ENCODE measurements at places on chromosomes 13 and 19.

GRCh38 chr19:55443045-55443823 lies at the start of gene SHISA7:
Gene SHISA7 (minus strand): TSS chr19:55443300. CDS start chr19:55442863, 437 bp downstream.
- DNase-seq: no peak

- no peak for DNase-seq
Observed at GRCh38 chr19:21483589-21484170, 21.7 kb upstream of the ZNF429 start.

DNA sequence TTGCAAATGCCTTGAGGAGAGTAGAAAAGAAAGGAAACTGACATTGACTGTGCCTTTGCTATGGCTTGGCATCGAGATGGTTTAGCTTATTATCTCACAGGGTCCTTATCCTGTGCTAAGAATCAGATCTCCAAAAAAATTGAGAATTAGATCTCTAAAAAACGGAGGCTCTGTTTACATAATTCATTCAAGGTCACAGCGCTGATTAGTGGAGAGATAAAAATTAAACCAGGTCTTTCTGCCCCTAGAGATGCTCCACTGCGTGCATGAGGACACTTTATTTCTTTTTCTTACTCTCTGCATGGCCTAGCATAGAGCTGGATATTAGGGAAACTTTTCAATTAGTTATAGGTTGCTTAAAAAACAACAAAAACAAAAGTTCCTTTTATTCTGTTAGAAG lies 17.3 kb downstream of the LRCH1 start:
- DNase-seq: no peak

GRCh38 chr13:94291631-94292322 lies 187.7 kb downstream of the DCT start:
- no peak for DNase-seq

DNA sequence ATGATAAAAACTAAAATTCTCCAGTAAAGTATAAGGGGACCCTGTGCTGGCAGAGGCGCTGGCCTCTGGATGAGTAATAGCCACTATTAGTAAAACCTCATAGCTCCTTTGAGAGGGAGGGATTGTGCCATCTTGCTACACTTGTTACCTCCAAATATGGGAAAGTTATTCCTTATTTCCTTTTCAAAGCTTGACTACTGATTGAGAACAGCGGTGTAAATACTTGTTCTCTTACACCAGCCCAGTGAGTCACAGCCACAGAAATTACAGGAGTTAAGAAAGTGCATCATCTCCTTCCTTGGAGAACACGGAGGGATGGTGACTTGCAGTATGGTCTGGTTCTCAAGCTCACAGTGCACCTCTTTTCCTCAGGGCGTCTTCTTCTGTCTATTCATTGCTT lies 379.0 kb downstream of the EFNB2 start:
- no peak for DNase-seq

GRCh38 chr13:90623318-90624011 lies 724.0 kb upstream of the MIR17HG start:
- no peak for DNase-seq

- DNase-seq: no peak
Observed at GRCh38 chr13:79360095-79360494, 46.0 kb downstream of the RBM26 start.

DNA sequence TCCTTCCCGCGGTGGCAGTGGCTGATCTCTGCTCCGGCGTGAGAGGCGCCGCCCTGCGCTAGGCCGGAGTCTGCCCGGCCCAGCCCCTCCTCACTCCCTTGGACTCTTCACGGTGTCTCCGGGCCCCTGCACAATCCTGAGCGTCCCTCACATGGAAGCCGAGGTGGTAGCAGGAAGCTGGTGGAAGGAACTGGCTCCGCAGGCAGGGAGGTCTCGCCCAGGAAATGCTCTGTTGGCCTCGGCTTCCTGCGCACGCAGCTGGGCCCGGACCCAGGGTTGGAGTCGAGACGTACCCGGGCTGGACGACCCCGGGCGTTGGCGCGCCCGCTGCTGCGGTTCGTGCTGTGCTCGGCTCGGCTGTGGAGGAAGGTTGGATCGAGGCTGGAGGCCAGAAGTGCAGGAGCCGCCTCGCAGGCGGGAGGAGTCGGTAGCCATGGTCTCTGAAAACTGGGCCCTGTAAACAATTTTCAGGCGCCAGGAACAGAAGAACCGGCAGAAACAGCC lies 46.3 kb downstream of the ZNF724 start:
- peak; percentile 40 for DNase-seq

DNA sequence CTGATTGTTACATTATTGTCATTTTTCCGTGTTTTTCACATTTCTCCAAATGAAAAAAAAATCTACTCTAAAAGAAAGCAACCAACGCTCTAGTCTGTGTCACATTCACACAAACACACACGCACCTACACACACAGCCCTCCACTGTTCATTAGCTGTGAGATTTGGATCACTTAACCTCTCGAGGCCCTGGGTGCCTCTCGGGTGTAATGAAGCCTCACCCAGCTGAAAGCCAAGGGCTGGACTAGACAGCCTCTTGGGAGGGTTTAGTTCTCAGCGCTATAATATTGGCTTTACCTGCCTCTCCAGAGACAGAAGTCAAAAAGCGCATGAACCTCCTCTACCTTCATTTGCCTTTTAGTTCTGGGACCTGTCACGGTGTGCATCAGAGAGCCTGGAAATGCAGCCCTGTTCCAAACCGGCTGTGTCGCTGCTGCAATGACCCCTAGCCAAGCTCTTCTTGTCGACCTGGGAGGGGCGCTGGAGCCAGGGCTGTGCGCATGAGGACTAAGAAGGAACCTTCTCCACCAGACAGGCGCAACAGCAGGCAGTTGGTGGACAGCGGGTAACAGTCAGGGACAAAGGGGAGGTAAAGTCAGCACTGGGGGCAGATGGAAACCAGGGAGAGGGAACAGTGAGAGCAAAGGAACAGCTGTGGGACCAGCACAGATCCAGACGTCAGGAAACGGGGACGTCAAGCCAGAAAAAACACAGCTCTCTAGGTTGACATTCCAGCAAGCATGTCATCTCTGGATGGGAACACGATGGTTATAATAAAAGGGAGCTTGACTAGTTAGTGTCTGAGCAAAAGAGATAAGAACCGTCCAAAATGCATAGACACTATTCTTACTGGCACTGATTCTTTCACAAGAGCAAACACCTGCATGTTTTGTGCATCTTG lies 375.9 kb downstream of the EFNB2 start:
- DNase-seq: no peak

- no peak for DNase-seq
Observed at GRCh38 chr19:18697680-18698079, 14.2 kb downstream of the CRTC1 start.

DNA sequence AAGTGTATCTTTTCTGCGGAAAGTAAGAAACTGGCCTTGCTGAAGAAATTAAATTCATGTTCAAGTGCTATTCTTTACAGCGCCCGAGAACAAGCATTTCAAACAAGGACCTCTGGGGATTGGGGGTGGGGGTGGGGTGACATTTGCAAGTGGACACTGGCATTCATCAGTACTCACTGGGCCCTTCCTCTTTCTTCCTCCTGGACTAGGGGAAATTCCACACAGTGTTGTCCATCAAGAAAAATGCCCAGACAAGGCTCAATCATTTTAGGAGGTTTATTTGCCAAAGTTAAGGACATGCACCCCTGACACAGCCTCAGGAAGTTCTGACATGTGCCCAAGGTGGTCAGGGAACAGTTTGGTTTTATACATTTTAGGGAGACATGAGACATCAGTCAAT lies 22.9 kb upstream of the OR10H1 start:
- DNase-seq: no peak

GRCh38 chr19:51781999-51782398 lies 13.0 kb upstream of the FPR3 start:
- no peak for DNase-seq

DNA sequence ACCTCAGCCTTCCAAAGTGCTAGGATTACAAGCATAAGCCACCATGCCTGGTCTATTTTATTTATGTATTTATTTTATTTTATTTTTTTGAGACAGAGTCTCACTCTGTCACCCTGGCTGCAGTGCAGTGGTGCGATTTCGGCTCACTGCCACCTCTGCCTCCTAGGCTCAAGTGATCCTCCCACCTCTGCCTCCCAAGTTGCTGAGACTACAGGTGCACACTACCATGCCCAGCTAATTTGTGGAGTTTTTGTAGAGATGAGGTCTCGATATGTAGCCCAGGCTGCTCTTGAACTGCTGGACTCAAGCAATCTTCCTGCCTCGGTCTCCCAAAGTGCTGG lies 10.3 kb upstream of the ADGRE5 start:
- DNase-seq: no peak

GRCh38 chr19:42422901-42423461 lies 4.2 kb downstream of the LIPE start:
- DNase-seq: peak; percentile 74

DNA sequence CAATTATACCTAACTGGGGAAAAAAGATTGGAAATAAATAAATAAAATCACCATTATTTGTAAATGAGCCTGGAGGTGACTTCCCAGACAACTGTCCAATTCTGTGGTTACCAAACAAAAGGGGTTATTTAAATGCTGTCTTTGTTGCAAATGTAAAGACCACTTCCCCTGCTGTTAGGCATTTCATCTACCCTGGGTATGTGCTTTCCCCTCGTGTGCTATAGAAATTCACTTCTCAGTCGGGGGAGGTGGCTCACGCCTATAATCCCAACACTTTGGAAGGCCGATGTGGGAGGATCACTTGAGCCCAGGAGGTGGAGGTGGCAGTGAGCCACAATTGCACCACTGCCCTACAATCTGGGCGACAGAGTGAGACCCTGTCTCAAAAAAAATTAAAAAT lies 101.9 kb upstream of the AKAP11 start:
- no peak for DNase-seq

DNA sequence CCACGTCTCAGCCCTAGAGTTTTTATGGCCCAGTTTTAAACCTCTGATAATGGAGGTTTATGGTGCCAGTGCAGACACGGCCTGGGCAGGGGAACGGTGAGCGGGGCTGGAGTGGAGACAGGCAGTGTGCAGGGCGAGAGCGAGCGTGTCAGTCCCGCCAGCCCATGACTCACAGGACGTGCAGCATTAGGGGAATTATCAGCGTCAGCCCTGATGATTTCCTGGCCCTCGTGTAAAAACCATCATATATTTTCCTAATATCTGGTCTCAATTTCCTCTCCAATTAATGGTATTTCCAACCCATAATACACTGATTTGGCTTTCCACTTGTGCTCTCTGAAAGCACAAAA lies 104.6 kb upstream of the VSTM2B start:
- no peak for DNase-seq

DNA sequence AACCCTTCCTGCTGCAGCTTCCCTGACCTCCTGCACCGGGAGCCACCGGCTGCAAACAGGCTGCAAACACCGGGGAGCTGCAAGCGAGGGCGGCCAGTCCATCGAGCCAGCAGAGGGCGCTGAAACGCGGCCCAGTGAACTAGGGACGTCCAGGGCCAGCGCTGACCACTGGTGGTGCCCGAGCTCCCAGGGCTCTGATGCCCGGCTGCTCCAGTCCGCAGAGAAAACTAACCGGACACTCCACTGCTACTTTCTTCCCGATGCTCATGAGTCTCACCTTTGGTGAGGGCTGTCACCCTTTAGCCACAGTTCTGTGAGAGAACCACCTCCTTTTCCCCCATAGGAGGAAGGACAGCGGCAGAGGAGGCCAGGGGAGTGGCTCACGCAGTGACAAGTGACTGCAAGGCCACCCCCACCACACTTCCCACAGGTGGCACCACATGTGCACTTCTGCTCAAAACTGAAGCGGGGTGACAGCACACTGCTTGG lies 82.8 kb upstream of the MTIF3 start:
- peak; percentile 80 for DNase-seq

- no peak for DNase-seq
Observed at GRCh38 chr19:56084835-56085536, 36.1 kb downstream of the ZNF787 start.

DNA sequence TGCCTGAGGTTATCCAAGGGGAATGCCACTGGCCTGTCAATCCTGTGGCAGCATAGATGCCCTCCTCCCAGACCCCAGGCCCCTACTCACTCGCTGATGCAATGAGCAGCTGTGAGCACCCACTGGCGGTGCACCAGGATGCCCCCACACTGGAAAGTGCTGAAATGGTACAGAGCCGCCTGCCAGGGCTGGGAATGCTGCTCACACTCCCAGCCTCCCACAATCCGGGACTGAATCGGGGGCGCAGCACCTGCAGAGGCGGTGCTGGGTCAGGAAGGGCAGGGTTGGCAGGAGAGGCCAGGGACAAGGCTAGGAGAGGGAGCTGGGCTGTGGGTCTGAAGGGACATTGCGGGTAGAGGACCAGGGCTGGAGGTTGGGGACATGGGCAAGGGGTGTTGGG lies 2.0 kb downstream of the KLK1 start:
- DNase-seq: no peak

DNA sequence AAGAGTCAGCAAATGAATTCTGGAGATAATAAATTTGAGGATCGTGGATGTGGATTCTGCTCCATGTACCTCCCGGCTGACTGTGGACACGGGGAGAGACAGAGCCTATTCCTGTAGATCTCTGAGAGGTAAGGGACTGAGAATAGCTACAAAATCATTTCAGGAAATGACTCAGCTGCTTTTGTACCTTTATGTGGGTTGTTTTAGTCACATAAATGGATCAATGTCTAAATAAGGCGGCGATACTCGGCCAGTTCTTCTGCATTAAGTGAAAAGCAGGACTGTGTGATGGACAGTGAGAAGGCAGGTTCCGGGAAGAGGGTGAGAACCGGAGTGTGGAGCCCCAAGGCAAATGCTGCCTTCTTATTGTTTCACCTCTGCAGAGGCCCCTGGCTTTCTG lies 128.1 kb downstream of the EFNB2 start:
- no peak for DNase-seq

DNA sequence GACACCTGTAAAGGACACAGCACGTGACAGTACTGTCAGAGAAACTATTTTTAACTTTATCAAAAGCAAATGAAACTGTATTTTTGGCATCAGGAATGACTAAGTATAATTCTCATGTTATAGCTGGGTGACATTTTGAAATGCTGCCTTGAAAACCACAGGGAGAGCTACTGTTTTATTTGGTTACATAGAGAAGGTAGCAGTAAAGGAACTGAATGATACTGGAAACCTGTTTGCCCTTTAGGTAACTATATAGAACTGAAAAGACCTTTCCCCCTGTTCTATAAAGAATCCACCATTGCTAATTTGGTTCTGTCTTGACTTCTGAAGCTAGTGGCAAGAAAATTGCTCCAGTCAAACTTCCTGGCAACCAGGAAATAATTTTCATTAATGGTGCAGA lies 39.1 kb downstream of the MIPEP start:
- no peak for DNase-seq

GRCh38 chr13:100520936-100521850 lies 67.4 kb downstream of the GGACT start:
- DNase-seq: peak; percentile 45

GRCh38 chr19:1123381-1123780 lies 19.6 kb downstream of the GPX4 start:
- DNase-seq: no peak
